ENCODE measurements at places on chromosomes 4 and X.
A peak's percentile ranks its signal among the peaks of the same experiment; 100 is the strongest.

DNA sequence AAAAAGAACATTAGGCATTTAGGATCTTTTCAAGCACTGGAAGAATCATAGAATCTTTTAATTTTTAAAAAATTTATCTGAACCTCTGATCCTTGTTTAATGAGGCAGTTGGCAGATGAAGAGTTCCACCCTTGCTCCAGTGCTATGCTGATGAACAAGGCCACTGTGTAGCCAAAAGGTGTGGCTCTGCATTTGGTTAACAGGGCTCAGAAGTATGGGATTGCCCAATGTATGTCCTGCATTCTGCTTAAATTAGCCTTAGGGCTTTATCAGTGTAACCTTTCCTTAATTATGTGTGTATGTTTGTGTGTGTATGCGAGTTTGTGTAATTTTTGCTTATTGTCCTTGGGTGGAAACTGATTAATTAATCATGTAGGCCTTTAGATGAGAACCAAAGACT lies 43.3 kb upstream of the PPM1K start:
- DNase-seq, result no peak

GRCh38 chr4:176065435-176066291 lies at the start of gene WDR17:
TSS of gene WDR17 (plus strand) at chr4:176065841. CDS start at chr4:176111581, 45,740 bp downstream.
- peak; percentile 55 for DNase-seq

- DNase-seq, result no peak
These were observed 185.8 kb upstream of the C1QTNF7 start for GRCh38 chr4:15242021-15242420.

DNA sequence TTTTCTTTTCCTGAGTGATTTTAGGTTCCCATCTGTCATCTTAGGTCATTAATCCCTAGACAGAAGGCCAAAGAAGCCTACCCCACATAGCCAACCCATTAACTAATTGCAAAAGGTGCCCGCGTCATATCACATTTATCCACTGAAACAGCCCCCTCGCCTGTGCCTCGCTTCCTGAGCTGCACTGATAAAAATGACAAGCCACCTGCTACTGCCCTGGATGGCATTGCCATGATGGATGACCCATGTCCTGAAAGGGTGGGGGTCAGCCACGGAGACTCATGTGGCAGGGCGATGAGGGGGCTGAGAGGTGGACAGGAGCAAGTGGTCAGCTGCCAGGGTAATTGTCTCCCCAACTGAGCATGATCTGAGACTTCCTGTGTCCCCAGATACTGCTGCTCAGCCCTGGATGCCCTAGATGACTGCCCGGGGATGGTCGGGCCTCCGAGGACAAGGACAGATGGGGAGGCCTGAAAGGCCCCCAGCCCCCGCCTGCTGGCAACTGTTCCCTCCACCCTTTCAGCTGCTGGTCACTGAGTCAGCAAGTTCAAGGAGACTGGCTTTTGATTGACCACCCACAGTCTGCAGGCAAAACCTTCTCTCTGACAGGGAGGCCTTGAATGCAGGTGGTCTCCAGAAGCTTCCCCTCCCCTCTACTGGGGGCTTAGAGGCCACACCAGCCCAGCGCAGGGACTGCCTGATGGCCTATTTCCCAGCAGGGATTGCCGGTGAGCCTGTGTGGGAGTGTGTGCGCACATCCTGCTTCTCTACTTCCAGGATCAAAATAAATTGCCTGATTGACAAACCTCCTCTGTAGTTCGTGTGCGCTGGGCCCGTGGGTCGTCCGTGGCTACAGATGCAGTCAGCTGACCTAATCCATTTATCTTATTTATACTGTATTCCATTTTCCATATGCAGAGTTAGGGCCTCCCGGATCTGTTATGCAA lies 496.3 kb downstream of the BCOR start:
- DNase-seq, result no peak

GRCh38 chr4:84530871-84531270 lies 31.8 kb upstream of the NKX6-1 start:
- no peak for DNase-seq

DNA sequence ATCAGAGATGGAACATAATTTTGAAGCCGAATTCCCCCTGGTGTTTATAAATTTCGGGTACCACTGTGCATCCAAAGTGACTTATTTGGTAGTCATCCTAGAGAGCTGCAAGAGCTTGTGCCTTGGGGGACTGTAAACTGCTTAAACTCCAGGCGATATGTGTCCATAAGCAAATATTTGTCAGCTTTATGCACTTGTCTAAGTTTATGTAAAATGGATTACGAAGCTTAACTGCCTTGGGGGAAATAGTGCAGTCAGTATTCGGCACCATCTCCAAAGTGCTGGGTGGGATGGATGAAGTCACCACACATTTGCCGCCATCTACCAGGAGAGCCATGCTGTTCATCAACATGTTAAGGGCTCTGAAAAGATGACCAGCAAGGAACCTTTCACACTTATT lies 65.9 kb downstream of the CC2D2A start:
- no peak for DNase-seq

DNA sequence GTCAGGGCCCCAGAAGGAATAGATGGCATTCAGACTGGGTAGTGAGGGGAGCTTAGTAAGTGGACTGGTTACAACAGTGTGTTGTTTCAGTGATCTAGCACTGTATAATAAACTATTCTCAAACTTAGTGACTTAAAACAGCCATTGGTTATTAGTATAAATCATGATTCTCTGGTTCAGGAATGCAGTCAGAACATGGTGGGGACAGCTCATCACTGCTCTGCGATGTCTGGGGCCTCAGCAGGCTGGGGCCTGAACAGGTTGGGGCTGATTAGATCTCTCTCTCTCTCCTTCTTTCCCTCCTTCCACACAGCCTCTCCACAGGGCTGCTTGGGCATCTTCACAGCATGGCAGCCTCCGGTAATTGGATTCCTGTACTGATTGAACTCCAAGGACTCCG lies 160.4 kb downstream of the GATB start:
- no peak for DNase-seq

DNA sequence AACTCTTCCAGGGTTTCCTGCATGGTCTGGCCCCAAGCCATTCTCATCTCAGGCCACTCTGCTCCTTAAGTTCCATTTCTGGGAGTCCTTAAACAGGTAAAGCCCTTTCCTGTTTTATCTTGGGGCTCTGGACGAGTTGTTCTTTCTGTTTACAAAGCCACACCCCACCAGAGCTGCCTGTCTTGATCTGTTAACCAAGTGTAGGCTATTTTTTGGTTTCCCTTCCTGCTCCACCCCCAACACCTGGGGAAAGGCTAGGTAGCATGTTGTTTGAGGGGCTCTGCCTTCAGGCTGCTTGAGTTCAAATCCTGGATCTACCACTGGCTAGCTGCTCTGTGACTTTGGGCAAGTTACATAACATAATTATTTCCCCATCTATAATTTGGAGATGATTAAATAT lies 40.0 kb downstream of the ERVMER34-1 start:
- DNase-seq, result no peak

DNA sequence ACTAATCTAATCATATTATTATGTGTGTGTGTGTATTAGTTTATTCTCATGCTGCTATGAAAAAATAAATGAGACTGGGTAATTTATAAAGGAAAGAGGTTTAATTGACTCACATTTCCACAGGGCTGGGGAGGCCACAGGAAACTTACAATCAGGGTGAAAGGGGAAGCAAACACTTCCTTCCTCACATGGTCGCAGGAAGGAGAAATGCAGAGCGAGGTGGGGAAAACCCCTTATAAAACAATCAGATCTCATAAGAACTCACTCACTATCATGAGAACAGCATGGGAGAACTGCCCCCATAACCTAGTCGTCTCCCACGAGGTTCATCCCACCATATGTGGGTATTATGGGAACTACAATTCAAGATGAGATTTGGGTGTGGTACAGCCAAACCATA lies 190.9 kb upstream of the TAPT1 start:
- DNase-seq, result no peak

DNA sequence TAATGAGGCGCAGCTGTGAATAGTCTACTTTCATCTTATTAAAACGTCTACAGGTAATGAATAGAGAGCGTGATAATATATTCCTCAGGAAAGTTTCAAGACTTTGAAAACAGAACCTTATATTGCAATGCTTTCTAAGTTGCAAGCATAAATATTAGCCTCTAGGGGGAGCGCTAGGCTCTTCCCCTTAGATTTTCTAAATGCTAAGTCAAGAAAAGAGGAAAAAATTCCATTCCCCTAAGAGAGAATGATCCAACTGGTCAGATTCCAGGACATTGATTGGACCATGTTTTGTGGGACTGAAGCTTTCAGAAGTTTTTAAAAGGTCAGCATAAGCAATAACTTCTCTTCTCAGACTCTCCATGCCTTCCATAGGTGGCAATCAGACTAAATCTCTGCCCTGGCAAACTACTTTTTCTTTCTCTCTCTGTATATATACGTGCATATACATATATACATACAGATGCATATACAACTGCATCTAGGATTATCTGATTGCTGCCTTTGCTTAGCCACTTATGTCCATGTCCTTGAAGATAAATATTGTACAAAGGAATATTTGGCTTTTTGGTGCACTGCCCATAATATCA lies 492.9 kb downstream of the INPP4B start:
- no peak for DNase-seq

- DNase-seq, result no peak
These were observed 640.1 kb downstream of the ARAP2 start for GRCh38 chr4:35604252-35604651.

GRCh38 chr4:112327965-112328733 lies 31.0 kb downstream of the ALPK1 start:
- DNase-seq, result no peak

- DNase-seq, result no peak
These were observed 1.7 kb upstream of the PCDH10 start for GRCh38 chr4:133147286-133147821.

DNA sequence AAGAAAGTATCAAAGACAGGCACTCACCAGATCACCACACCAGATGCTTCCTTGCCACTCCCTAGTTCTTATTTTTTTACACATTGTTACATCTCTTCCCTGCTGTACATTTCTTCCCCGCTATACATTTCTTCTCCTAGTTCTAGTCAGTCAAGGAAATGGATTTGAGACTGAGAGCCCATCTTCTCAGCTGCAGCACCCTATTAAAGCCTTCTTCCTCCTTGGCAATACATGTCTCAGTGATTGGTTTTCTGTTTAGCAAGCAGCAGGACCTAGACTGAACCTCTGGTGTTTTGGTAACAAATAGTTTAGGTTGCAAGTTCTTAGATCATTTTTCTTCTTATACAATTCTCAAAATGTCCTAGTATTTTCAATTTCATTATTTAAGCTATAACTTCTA lies 35.3 kb upstream of the KLHL8 start:
- no peak for DNase-seq

- no peak for DNase-seq
These were observed 64.6 kb downstream of the KDM6A start for GRCh38 chrX:44937606-44938005.

- no peak for DNase-seq
These were observed 66.6 kb downstream of the ATP10D start for GRCh38 chr4:47551682-47552081.

DNA sequence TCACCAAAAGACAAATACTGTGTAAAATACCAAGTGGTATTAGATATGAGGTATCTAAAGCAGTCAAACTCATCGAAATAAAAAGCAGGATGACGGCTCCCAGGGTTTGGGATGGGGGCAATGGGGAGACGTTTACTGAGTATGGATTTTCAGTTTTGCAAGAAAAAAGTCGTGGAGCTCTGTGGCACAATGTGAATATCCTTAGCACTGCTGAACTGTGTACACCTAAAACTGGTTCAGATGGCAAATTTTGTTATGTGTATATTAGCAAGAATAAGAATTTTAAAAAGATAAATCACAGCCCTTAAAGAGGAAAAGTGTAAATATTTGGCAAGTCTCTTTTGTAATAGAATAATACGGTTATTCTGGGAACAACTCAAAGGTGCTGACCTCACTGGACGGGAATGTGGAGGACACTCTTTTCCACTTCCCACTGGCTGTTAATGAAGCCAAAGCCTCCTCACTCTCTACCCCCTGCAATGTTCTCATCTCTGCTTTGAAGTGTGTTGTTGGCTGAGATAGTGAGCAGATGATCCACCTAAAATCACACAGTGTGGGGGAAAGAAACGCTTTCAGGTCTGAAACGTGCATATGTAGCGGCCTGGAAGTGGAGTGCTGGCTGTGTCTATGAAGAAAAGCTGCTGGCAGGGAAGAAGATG lies 49.2 kb downstream of the SEL1L3 start:
- DNase-seq, result no peak

GRCh38 chr4:165779950-165780670 lies 92.9 kb upstream of the TLL1 start:
- no peak for DNase-seq

GRCh38 chr4:39255871-39256270 lies 73.5 kb downstream of the WDR19 start:
- DNase-seq, result no peak

GRCh38 chrX:65195621-65196020 lies 219.4 kb upstream of the ZC4H2 start:
- DNase-seq, result no peak

- no peak for DNase-seq
These were observed 841 bp downstream of the ACOT9 start for GRCh38 chrX:23742174-23742696.

GRCh38 chrX:52280812-52281211 lies 88.0 kb upstream of the XAGE2 start:
- no peak for DNase-seq

- DNase-seq, result no peak
These were observed 561.1 kb upstream of the SMIM31 start for GRCh38 chr4:164192844-164193243.

DNA sequence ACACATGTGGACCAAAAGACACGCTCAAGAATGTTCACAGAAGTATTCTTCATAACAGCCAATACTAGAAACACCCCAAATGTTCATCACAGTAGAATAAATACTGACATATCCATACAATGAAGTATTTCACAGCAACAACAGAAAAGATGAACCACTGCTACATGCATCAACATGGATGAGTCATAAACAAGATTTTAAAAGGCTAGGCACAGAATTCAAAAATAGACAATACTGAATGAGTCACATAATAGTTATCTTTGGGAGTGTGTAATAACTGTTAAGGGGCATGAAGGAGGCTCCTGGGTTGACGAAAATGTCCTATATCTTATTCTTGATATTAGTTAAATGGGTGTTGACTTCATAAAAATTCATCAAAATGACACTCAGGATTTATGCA lies 43.5 kb downstream of the CLOCK start:
- DNase-seq, result no peak

DNA sequence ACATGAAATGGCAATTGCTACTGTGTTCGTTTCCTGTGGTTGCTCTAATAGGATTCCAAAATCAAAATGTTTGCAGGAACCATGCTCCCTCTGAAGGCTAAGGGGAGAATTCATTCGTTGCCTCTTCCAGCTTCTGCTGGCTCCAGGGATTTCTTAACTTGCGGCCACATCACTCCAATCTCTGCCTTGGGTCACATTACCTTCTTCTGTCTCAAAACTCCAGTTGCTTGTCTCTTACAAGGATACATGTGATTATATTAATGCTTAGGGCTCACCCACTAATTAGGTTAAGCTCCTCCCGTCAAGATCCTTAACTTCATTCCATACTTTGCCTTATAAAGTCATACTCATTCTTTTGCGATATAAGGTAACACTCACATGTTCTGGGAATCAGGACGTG lies 208.4 kb downstream of the RBM46 start:
- no peak for DNase-seq

DNA sequence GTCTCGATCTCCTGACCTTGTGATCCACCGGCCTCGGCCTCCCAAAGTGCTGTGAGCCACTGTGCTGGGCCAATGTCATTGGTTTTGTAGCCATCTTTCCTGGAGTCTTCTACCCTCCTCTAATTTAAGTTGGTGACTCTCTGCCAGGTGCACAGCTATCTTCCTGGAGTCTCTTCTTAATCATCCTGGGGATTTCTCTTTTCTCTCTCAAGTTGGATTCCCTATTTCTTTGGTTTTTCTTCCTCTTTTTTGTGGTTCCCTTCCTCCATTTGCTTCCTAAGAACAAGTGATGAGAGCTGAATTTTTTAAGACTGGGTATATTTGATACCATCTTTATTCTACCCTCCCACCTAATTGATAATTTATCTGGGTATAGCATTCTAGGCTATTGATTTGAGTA lies 113.8 kb downstream of the SYNPO2 start:
- no peak for DNase-seq

All from omental fat pad (tissue), 4 donors.